Skeletal muscle cell (primary cell): ENCODE measurements at places on chromosomes 6 and 20.

- DNase-seq, result no peak
Observed at GRCh38 chr6:144278659-144279314, 6.3 kb upstream of the UTRN start.

DNA sequence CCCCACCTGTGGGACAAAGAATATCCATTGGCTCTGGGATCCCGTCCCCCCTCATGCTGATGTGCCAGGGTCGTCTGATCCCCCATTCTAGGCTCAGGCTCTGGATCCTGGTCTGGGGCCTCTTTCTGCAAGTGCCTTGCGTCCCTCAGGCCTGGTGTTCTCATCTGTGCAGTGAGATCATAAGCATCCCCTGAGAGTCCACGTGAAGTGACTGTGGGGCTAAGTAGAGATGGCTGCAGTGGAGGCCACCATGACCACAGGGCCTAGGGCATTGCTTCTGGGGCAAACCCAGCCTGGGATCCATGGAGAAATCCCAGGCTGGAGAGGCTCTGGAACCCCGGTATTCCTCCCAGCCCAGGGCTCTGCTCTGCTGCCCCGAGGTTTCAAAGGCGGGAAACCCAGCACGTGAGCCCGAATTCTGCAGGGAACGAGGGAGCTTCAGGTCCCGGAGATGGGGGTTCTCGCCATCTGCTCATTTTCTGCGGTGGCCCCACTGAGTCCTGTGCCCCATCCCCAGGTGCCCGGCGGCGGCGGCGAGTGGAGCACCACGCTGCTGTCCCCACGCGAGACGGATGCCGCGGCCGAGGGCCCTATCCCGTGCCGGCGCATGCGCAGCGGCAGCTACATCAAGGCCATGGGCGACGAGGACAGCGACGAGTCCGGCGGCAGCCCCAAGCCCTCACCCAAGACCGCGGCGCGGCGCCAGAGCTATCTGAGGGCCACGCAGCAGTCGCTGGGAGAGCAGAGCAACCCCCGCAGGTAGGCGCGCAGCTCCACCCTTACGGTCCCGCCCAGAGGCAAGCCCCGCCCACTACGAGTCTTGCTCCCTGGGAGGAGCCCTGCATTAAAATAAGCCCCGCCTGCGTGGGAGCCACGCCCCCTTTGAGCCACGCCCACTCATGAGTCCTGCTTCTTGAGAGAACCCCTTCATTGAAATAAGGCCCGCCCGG is 105.5 kb upstream of the MYL9 start:
- DNase-seq, result peak; percentile 8

DNA sequence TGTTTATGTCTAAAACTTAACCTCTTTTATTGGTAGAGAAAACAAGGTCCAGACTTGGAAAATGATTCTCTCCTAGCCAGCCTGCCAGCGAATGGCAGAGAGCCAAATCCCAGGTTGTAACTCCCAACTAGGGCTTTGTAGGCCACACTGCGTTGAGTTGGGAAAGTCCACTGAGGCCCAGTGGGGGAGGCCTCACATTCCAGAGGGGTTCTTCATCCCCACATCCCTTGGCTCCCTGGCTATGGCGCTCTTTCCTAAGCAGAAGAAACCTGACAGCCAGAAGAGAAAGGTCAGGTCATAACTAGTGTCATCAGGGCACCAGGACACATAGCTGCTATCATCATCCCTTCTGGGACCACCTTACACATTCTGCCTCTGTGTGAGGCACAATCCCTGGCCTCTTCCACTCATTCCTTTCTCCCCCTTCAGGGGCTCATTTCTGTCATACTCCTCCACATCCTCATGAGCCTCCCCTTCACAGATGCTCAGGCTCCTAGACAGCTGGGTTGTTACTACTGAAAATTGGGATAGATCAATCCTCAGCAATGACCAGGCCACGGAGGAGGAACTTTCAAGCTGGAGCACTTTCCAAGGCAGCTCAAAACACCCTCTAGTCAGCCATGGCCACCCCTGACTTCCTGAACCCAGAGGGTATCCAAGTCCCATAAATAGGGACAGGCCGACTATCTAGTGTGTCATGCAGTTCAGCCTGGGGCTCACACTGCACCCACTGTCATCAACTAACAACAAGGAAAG is 48.6 kb downstream of the TCP11 start:
- peak; percentile 77 for DNase-seq

GRCh38 chr6:15607603-15608002 is 55.2 kb downstream of the DTNBP1 start:
- DNase-seq, result no peak

GRCh38 chr20:56440346-56441007 is 27.9 kb upstream of the RTF2 start:
- DNase-seq, result no peak

DNA sequence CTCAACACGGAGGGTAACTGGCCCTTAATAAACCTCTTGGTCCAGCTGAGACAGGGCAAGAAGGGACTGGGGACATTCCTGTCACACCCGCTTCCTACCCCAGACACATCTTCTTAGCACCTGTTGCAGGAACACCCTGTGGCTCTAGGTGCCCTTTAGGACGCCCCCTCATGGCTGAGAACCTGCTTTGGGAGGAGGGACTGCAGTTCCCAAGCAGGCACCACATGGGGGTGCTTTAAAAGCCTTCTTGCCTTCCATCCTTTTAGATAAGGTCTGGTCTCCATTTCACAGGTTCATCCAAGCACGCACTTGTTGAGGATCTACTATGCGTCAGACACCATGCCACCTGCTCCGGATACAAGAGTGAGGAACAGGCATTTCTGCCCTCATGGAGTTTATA is 26.6 kb downstream of the NSFL1C start:
- DNase-seq, result no peak

DNA sequence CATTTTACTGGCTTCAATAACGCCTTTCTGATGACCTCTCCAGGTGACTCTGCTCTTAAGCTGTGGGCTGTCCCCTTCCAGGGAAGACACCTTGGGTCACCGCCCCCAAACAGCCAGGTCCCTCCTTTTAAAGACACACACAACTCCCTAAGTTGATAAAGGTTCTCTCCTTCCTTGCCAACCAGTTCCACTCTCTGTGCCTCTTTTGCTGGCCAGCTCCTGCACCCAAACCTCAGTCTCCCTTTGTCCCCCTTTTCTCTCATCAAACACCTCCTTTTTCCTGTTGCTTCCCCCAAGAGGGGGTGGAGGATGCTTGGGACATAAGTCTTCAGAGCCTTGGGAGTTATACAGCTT is 1.0 kb downstream of the NCOA6 start:
- peak; percentile 4 for DNase-seq

DNA sequence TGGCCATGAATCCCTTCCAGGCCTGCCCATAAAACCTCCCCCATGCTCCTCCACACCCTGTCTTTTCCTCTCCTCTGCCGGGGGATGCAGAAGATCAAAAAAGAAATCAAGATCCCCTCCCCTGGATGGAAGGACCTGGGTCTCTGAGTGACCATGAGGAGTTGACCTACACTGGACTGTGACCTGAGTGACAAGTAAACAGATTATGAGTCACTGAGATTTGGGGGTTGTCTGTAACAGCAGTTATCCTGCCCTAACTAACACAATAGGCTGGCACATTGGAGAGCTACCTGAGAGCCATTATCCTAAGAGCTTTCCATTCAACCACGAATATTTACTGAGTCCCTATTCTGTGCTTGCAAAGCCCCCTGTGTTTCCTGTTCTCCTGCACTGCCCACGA is 28.4 kb upstream of the SIRPA start:
- no peak for DNase-seq

DNA sequence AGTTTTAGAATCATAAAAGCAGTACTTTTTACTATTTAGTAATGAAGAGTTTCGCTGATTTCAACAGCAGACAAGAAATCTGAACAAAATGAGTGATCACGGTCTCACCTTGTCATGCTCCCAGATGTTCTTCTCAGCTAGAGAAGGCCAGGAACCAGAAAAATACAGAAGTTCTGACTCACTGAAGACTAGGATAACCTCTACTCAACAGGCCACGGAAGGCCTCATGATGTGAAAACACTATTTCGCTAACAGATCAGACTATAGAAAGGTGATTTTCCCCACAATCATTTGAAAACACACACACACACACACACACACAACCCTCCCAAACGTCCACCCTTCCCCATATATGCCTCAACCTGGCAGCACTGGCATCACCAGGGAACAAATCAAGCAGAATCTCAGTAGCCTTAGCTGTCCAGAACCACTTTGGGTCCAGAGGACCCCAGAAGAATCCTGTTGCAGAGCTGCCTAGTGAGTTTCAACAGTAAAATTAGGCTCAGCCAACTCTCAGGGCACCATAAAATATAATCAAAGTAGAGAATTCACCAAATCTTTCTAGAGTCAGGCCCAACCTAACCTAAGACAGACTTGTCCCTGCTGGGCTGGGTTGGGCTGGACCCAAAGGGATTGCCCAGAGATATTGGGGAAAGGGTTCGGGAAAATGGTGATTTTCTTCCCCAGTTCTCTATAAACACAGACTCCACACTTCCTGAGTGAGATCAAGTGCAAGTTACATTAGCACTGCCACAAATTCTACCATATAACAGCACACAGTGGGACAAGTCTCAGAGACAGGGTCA is 7.9 kb downstream of the EXOC2 start:
- no peak for DNase-seq

- no peak for DNase-seq
Observed at GRCh38 chr6:14126191-14126590, 8.6 kb downstream of the CD83 start.

GRCh38 chr20:23163562-23163961 is 77.4 kb upstream of the CD93 start:
- DNase-seq, result no peak

DNA sequence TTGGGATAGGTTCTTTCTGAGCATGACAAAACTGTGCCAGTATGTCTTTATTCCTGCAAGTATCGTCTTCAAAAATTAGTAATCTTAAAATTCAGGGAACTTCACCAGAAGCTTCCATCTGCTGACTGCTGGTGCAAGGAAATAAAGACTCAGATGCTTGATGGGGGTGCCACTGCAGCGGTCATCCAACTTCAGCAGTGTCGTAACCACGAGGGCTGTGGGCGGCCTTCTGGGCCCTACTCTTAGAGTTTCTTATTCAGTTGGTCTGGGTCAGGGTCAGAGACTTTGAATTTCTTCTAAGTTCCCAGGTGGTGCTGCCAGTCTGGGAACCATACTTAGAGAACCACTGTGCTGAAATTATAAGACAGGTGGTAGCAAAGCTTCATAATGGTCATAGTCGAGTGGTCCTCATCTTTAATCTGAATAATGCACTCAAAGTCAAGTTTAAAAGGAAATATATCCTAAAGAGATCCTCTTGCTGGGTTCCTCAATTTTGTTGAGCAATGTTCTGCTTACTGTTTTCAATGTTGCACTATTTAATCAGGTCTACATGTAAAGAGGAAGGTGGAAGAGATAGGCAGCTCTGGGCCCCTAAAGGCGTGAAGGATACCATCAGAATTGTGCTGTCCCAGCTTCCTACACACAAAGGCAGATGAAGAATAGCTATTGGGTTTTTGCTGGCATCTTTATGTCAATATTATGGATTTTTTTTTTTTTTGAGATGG is 165.4 kb upstream of the GMDS start:
- no peak for DNase-seq

GRCh38 chr20:47544240-47544639 is 42.6 kb downstream of the NCOA3 start:
- peak; percentile 20 for DNase-seq

GRCh38 chr6:3471711-3472110 is 14.9 kb upstream of the SLC22A23 start:
- no peak for DNase-seq

DNA sequence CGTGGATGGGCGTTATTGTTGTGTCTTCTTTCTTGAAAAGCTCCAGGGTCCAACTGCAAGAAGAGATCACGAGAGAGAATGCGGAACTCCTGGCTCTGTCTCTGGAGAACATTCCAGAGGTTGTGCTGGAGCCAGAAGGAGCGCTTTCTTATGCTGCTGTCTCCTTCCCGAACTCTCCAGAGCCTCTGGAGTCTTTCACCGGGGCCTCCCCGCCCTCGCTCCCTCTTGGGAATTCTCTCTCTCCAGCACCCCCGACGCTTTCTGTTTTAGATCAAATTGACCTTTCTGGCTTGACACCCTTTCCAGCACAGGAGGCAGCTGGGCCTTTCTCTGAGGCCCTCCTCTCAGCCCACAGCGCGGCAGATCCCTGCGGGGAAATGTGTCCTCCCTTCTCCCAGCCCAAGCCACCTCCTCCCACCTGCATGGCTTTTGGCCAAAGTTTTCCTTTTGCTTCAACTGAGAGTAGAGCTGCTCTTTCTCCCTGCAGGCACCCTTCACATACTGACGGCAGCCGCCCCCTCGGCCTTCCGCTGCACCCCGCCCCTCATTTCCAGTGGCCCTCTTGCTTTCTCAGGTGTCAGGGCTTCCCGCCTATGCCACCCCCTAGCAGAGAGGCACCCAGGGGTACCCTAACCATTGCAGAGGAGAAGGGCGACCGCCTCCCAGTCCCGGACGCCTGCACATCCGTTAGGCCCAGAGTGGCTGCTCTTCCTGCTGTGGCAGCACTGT is 6.6 kb upstream of the CCR6 start:
- no peak for DNase-seq

- DNase-seq, result no peak
Observed at GRCh38 chr6:121726596-121726995, 291.1 kb downstream of the GJA1 start.
